NCI-H446 (cell line): ENCODE measurements at places on chromosomes 4 and X.
A peak's percentile ranks its signal among the peaks of the same experiment; 100 is the strongest.

GRCh38 chr4:177789610-177790009, 347.4 kb upstream of the AGA start:
- DNase-seq = no peak

- no peak for DNase-seq
Measured at GRCh38 chr4:7170012-7170411, 22.3 kb upstream of the SORCS2 start.

DNA sequence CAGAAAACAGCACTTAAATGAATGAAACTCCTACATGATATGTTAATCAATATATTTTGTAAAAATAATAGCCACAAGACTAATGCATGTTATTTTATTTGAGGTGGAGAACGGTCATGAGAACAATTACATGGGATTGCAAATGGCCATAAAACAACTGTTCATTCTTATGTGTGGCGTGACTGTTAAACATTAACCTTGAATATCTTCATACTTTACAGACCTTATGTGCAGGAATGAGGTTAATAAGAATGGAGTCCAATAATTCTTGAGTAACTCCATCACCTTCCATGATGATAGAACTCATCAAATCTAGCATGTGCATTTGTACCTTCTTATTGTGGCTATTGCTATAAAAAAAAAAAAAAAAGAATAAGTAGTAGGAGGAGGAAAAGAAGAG, 55.3 kb downstream of the PDS5A start:
- no peak for DNase-seq

DNA sequence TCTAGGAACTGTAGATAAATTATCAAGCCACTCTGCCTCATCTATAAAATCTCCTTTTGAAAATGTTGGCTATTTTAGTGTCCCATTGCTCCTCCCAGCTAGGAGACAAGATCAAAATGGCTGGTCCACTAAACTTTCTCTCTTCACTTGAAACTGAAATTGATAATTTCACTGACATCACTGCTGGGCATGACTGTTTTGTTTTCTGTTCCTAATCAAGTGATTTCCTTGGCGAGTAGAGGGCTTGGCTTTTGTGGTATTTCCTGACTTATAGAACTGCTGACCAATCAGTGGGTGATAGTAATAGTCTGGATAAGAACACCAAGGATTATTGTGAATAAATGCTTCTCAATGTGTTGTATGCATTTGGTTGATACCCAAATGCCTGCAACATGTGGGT, 2152.9 kb downstream of the ARAP2 start:
- DNase-seq = no peak

DNA sequence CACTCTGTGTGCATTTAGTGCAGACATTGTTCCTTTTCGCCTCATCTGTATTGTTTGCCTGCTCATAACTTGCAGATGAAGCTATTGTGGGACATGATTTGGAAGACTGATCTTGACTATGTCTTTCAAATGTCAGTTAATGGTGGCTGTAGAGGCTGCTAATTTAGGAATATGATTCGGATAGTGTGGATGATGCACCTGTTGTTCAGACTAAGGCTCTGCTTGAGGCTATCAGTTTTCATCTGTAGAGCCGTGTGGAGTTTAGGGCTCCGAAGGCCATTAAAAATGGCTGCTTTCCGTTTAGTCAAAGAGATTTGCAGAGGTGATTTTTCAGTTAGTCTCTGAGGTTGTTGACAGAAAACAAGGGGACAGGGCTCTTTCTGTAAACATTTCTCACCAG, 102.0 kb downstream of the GBA3 start:
- no peak for DNase-seq

DNA sequence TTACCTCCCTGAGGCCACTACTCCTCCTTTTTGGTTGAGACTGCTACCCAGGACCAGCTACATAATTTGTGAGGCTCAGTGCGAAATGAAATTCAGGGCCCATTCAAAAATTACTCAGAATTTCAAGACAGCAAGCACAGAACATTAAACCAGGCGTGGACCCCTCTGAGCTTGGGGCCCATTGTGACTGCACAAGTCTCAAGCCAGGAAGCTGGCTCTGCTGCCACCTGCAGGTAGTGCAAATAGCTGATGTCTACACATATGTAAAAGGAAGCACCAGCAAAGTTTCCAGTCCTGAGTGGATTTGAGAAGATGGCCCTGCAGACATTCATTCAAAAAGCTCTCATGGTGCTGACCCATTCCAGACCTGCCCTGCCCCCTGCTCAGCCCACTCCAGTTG, 213.4 kb upstream of the LNX1 start:
- DNase-seq = peak; percentile 38

GRCh38 chr4:121307445-121308327, 73.1 kb downstream of the QRFPR start:
- DNase-seq = no peak
